NT2/D1 (cell line): ENCODE measurements at places on chromosomes 13 and 19.

- DNase-seq, result no peak
Observed at GRCh38 chr13:49641801-49642291, 13.5 kb downstream of the ARL11 start.

- DNase-seq, result no peak
Observed at GRCh38 chr19:19232261-19232721, 20.5 kb downstream of the NCAN start.

DNA sequence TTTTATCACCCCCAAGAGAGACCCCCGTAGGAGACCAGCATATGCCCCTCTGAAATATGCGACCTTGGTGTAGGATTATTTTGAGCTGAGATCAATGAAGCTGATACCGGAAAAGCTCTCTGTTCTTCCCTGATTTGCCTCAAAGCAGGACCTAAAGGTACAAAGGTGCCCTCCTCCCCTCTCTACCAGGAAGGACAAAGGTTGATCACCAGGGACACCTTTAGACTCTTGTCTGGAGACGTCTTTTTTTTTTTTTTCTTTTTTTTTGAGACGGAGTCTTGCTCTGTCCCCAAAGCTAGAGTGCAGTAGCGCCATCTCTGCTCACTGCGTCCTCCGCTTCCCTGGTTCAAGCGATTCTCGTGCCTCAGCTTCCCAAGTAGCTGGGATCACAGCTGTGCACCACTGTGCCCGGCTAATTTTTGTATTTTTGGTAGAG is 792 bp upstream of the PEX11G start:
- no peak for DNase-seq

DNA sequence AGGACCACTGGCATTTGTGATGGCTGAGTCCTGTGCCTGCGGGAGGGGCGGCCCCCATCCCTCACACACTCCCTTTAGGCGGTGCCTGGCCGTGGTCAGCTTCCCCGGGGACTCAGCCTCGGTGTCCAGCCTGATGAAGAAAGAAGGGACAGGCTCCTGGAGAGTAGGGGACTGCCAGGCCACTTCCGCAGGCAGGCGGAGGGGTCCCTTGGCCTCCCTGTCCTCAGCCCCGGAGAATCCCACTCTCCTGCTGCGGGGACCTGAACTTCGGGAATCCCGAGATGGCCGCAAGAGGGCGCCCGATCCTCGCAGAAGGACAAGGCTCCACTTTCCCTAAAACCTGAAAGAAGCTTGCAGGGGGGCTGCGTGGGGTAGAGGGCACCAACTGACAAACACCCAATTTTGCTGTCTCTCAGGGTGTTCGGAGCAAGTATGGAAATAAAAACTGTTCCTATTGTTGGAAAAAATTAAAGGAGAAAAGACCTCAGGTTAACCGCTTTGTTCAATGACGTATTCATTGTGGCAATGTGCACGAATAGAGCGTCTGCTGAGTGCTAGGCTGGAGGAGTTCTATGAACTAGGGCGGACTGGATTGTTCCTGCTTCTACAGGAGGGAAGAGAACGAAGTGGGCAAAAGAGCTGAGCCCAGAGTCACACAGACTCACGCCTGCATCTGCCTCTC is 297.3 kb downstream of the ZNF536 start:
- DNase-seq, result peak; percentile 22

- peak; percentile 35 for DNase-seq
Observed at GRCh38 chr19:41548954-41549688, 26.8 kb upstream of the CEACAM21 start.

DNA sequence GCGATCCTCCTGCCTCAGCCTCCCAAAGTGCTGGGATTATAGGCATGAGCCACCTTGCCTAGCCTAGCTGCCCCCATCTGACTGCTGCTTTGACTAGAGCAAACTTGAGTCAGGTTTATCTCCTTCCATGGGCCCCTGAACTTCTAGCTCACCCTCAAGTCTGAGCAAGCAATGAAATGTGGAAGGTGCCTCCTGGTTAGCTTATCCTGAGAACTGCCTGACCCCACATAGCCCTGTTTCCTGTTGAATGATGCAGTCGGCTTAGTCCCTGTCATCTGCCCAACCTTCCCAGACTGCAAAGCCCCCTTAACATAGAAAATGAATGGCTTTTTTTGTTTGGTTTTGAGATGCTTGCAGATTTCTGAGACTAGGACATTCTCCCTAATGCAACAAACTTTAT is 8.9 kb upstream of the TMEM160 start:
- DNase-seq, result no peak

DNA sequence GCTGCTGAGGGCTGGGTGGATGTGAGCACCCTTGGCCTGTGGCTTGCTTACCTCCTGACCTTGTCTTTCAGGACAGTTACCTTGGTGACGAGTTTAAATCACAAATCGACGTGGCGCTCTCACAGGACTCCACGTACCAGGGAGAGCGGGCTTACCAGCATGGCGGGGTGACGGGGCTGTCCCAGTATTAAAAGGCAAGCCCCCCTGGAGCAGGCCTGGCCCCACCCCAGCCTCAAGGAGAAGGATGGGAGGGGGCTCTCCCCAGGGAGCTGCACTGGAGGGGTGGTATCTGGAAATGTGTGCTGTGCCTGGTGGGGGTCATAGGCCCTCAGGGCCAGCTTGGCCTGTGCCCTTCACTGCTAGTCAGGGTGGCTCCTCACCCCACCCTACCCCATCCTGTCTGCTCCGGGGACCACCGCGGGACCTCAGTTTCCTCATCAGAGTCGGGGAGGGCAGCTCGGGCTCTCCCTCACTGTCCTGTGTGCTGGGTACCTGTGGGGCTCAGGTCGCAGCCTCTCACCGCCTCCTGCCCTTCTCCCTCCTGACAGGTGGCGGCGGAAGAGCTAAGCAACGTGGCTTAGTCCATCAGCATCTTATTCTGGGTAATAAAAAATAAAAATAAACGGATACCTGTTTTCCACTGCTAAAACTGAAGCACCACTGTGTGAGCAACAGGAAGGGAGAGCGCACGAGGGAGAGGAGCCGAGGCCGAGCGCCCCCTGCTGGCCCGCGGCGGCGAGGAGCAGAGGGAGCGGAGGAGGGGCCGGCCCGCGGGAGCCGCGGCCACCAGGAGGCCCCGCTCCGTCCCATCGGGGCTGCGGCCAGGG is 29.8 kb downstream of the CERS1 start:
- DNase-seq, result peak; percentile 44

DNA sequence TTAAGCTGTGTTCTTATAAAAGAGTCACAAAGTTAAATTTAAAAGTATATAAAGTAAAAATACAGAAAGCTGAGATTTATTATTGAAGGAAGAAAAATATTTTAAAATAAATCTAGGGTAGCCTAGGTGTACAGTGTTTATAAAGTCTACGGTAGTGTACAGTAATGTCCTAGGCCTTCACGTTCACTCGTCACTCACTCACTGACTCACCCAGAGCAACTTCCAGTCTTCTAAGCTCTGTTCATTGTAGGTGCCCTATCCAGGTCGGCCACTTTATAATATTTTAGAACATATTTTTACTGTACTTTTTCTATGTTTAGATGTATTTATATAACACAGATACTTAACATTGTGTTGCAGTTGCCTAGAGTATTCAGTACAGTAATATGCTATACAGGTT is 47.4 kb downstream of the NDFIP2 start:
- DNase-seq, result no peak

- DNase-seq, result no peak
Observed at GRCh38 chr19:35105411-35106290, 10.0 kb upstream of the FXYD3 start.

- no peak for DNase-seq
Observed at GRCh38 chr13:65836066-65836465, 1394.1 kb downstream of the PCDH9 start.

DNA sequence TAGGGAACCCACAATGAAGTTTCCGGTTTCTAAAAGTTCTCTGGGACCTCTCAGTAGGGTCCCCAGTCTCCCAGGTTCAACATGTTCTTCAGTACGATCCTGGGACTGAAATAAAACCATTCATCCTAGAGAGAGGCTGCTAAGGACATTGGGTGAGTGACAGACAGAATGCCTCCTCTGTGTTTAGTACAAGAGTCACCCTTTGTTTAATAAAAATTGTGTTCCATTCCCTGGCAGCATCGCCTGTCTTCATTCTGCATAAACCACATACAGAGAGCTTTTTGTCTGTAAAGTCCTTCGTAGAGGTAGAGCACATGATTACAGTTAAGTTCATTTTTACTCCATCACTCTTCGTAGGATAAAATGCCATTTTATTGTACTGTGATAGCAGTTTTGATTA is 95.3 kb upstream of the GPR12 start:
- DNase-seq, result no peak

DNA sequence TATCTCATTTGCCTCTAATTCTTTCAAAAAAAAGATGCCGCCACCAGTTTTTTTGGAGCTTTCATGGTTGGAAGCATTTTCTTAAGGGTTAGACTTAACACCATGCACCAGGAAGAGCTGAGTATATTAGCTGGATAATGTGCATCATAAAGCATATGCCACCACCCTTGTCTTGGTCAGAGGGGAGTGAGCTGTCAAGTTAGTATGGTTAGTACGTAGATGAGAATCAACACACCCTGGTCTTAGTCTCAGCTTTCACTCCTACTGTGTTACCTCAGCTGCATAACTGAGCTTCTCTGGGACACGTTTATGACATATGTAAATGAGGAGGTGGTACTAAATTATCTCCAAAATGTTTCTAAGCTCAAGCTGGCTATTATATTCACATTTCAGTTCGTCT is 415.6 kb downstream of the DCT start:
- DNase-seq, result no peak

DNA sequence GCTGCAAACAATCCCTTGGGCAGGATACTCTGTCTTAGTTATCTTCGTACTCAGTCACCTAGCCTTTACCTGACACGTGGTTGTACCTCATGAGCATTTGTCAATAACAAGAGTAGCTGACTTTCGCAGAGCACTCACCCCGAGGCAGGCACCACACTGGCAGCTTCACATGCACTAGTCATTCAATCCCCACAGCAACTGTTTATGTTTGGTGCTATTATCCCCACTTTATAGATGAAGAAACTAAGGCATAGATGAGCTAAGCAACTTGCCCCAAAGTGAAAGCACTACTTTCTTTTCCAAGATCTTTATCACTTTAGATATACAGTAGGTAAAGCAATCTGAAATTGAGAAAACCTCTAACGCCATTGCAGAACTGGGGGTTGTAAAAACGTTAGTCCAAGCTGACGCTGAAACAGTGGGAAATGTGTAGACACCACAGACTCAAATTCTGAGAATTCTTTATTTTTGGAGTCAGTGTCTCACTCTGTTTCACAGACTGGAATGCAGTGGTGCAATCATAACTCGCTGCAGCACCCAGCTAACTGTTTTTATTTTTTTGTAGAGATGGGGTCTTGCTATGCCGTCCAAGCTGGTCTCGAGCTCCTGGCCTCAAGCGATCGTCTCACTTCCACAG is 446.0 kb downstream of the FOXO1 start:
- no peak for DNase-seq

GRCh38 chr19:14265290-14266036 is 59.5 kb upstream of the ADGRL1 start:
- no peak for DNase-seq

- no peak for DNase-seq
Observed at GRCh38 chr13:18235172-18235571, 946.5 kb downstream of the TUBA3C start.

GRCh38 chr13:23788459-23788858 is 100.7 kb downstream of the MIPEP start:
- DNase-seq, result no peak

DNA sequence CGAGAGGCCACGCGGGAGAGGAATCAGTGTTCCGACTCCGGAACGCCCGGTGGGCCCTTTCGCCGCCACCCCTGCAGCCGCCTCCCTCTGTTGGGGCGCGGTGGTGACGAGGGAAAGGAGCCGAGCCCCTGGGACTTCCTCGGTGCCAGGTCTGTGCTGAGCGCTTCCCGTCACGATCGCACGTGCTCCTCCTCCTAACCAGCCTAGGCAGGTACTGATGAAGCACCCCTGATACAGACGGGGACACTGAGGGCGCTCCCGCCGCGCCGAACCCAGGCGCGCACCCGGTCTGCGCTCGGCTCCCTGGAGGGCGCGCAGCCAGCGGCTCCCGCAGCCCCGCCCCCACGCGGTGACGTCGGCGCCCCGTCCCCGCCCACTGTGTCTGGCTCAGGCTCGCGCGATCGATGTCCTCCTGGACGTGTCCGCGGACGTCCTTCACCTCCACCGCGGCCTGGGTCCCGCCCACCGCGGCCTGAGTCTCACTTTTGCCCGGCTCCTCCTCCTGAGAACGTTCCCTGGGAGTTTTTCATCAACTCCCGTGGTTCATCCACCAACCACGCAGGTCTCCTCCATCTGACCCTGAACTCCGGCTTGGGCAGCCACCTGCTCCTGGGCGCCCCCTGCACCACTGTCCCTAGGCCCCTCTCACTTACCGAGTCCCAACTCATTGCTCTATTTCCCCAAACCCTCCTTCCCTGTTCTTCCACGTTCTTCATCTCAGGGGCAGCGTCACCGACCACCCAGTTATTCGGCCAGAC is 2.6 kb upstream of the KLK15 start:
- no peak for DNase-seq

- DNase-seq, result no peak
Observed at GRCh38 chr19:49581007-49581508, at the start of gene PRRG2. PRRG2 (plus strand) TSS chr19:49581316; CDS start chr19:49583220, 1,904 bp downstream.

GRCh38 chr13:112213467-112214255 is 146.7 kb downstream of the SOX1 start:
- no peak for DNase-seq

DNA sequence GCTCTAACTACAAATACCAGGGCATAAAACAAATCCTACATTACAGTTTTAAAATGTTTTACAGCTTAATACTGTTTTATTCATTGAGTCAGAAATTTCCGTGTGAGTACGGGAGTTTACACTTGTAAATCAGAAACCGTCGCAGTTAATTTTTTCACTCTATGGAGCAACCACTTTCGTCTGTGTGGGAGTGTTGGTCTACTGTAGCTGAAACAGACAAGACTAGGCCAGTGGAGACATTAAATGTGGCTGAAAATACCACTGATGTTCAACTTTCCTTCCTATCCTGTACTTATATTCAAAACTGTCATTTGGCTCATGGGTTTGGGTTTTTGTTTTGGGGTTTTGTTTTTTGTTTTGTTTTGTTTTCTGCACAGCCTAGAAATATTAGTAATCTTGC is 268.7 kb downstream of the DCT start:
- no peak for DNase-seq

DNA sequence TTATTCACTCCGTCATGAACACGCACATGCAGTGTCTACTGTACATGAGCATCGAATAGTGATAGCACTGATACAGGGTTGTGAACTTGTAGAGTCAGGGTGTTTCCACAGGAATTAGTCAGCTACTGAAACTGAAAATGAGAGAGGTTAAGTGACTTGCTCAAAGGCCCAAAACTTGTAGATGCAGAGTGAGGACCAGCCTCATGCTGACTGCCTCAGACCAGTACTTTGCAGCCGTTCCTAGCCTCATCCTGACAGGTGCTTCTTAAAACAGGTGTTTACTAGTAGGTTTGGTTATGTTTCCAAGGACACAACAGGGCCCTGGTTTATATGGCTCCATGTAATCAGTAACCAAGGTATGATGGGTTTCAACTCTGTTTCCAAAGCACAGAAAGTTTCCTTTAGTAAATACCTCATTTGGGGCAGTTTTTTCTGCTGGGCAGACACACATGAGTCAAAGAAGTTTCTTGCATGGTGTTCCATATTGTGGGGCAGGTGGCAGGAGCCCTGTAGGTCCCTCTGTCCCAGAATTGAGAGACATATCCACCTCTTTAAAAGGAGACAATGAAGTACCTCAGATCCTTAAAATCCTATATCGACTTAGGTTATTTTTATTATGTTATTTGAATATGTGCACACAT is 16.0 kb downstream of the FGF9 start:
- DNase-seq, result no peak

GRCh38 chr13:98997738-98998641 is 20.1 kb upstream of the DOCK9 start:
- no peak for DNase-seq

- no peak for DNase-seq
Observed at GRCh38 chr13:89401264-89401675, 1730.1 kb downstream of the SLITRK5 start.
